ENCODE measurements at places on chromosomes 6 and 20.
A peak's percentile ranks its signal among the peaks of the same experiment; 100 is the strongest.

- no peak for DNase-seq
Observed at GRCh38 chr6:170271771-170272314, 19.0 kb downstream of the DLL1 start.

DNA sequence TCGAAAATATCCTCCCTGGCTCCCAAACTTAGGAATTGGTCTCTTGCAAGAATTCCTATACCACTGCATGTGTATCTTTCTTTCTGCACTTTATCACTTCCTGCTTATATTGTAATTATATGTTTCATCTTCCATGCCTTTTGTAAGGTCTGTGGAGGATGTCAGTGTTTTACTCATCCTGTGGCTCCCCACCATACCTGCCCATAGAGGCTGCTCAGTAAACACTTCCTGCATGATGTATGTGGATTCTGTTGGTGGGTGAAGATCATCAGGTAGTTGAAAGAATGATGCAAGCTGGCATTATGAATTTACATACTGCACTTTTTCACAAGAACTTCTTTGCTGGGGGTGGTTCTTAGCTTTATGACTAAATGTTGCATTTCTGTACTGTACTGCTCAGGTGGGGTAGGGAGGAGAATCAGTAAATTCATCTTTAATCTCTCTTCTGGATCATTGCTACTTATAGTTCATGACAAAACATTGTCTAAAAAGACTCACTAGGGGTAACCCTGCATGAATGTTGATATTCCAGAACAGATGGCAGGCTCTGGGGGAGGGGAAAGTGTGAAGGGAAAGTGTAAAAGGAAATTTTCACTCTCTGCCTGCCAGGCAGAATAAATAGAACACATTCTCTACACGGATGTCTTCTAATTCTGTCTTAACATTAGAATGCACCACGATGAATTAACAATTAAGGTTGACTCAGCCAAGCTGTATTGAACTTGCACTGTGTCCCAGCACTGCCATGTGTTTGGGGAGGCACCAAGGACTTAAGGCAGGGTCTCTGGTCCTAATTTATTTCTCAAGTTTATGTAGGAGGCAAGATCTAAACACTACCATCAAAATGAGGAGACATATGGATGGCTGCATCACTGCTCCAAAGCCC lies 36.0 kb upstream of the KLHL31 start:
- DNase-seq: no peak

DNA sequence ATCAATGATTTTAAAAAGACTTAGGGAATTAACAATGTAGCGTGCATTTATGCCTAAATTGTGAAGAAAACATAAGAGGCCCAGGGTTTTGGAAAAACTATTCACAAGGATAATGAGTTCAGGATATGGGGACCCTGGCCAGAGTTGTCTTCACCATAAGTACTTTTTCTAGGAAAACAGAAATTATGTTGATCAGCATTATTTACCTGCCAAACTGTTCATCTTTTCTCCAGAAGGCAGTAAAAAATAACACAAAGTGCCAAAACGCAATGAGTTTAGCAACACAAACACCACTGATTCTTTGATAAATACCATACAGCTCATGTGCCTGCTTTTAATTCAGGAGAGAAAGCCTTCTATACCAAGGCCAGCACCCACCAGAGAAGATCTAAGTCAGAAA lies 43.1 kb downstream of the SNAP25 start:
- DNase-seq: no peak

DNA sequence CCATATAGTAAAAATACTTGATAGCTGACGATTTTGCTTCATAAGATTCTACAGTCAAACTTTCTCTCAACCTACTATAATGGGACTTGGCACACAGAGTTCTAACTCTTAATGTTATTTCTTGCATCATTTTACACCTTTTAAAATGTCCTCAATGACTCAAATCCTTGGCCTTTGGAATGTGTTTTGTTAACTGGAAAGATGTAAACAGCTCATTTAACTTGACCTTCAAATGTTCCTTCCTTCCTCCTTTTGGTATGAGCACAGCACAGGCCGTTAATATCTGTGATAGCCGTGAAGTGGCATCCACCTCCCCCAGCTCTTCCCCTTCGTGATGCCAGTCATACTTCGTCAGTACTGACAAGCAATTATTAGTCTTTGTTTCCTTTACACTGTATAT lies 972.0 kb upstream of the CITED2 start:
- DNase-seq: peak; percentile 88

- no peak for DNase-seq
Observed at GRCh38 chr6:134103006-134103405, 50.6 kb upstream of the SLC2A12 start.

DNA sequence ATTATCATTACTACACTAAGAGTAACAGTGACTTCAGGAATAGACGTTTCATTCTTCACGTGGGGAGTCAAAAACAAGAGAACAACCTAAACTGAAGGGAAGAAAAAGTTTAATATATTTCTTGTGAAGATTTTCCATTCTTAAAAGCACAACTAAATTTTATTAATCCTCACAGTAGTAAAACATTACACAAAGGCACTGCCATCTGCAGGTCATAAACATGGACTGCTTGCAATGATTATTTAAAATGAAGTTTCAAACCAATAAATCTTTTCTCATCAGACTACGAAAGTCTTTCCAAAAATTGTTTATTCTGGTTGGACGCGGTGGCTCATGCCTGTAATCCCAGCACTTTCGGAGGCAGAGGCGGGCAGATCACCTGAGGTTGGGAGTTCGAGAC lies 2.6 kb downstream of the NCOA5 start:
- peak; percentile 25 for DNase-seq

GRCh38 chr20:22770241-22770800 lies 185.9 kb upstream of the FOXA2 start:
- no peak for DNase-seq

- DNase-seq: peak; percentile 71
Observed at GRCh38 chr6:144013486-144013909, 5.4 kb upstream of the PLAGL1 start.

GRCh38 chr6:111338843-111339242 lies 144.2 kb downstream of the REV3L start:
- DNase-seq: no peak

- DNase-seq: no peak
Observed at GRCh38 chr6:37761554-37762271, 57.8 kb upstream of the ZFAND3 start.

DNA sequence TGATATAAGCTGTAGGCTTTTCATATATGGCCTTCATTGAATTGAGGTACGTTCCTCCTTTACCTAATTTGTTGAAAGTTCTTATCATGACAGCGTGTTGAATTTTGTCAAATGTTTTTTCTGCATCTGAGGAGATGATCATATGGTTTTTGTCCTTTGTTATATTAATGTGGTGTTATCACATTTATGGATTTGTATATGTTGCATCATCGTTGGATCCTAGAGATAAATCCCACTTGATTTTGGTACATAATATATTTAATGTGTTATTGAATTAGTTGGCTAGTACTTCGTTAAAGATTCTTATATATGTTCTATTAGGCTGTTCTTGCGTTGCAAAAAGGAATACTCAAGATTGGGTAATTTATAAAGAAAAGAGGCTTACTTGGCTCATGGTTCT lies 8.6 kb upstream of the WFDC9 start:
- no peak for DNase-seq

GRCh38 chr20:37238935-37239451 lies 22.6 kb downstream of the GHRH start:
- no peak for DNase-seq

GRCh38 chr20:62732031-62732760 lies 23.6 kb downstream of the NTSR1 start:
- peak; percentile 12 for DNase-seq

DNA sequence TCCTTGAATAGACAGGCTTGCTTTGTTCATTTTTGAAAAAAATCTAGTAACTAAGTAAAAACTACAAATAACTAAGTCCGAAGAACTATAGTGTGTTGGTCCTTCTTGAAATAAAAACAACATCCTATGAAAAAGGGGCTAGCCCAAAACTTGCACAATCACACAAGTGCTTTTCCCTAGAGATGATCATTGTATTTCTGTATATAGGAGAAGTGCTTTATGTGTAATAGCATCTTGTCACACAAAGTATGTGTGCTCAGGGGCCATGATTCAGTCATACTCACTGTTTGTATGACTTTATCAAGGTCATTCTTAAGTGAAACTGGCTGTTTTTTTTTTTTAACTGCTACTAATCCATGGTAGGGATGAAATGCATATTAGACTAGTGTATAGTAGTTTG lies 179.8 kb downstream of the DTNBP1 start:
- no peak for DNase-seq

GRCh38 chr6:143000811-143001210 lies 55.8 kb upstream of the HIVEP2 start:
- no peak for DNase-seq

- DNase-seq: no peak
Observed at GRCh38 chr6:97732045-97732444, 449.0 kb upstream of the MMS22L start.

DNA sequence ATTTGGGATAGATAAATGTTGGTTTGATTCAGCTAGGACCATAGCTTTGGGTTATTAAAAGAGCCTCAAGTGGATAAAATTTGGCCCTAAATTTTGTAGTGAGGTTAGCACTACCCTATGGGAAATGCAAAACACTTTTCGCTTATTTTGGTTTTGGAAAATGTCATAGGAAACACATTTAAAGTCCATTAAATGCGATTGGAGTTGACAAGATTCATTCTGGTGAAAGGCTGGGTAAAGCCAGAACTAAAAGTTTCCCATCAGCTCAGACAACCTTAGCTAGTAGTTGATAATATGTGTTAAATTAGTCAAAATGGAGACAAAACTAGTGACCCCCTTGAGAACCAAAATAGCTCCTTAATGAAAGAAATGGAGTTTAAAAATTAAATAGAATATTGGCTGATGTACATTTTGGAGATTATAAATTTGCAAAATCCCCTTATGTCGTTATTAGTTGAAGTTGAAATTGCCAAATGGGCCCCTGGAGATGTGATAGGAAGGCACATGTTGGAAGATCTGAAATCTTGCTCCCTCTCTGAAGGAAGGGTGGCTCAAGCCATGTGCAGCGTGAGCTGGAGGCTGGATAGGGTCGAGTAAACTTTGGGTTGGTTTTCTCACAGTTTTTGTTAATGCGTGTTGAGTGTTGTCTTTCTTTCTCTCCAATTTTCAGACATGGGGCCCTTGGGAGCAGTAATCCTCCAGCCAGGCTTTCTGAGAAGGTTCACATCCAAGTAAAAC lies 72.8 kb downstream of the CD83 start:
- no peak for DNase-seq

GRCh38 chr6:121771937-121772720 lies 336.7 kb downstream of the GJA1 start:
- DNase-seq: no peak

DNA sequence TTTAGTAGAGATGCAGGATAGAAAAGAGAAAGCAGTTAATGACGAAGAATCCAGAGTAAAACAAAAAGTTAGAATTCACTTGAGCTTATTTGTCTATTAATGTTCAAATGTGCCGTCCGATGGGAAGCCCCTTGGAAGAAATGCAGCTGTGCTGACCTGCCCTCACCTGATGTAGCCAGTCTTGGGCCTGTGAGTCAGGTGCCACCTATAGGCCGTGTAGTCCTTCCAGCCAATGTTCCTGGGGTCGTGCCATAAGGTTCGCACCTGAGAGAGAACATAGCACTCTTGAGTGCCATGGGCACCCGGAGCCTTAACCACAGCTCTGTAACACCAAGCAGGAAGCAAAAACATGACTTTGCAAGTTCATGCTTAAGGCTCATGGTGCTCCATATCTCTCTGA lies 32.4 kb downstream of the THBS2 start:
- no peak for DNase-seq

- no peak for DNase-seq
Observed at GRCh38 chr6:131124336-131125071, 10.8 kb upstream of the AKAP7 start.

- no peak for DNase-seq
Observed at GRCh38 chr20:13223736-13224520, 2.9 kb downstream of the ISM1 start.

- peak; percentile 42 for DNase-seq
Observed at GRCh38 chr20:31968291-31969126, 558 bp downstream of the XKR7 start.

- DNase-seq: no peak
Observed at GRCh38 chr6:133314947-133315346, 73.8 kb downstream of the EYA4 start.

GRCh38 chr6:69392745-69393144 lies 404.1 kb downstream of the LMBRD1 start:
- no peak for DNase-seq

- DNase-seq: no peak
Observed at GRCh38 chr6:37331047-37331446, 22.7 kb upstream of the RNF8 start.

DNA sequence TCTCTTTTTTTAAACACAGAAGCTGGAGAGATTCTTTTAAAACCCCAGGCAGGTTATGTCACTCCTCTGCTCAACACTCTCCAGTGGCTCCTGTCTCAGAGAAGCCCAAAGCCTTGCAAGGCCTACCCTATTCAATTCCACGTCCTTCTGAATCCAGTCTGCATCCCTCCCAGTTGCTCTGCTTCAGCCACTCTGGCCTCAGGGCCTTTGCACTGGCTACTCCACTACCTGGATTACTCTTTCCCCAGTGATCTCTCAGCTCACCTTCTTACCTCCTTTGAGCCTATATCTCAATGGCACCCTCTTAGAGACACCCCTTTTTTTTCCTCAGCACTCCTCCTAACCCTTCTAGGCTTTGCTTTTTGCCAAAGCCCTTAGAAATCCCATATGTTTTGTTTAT lies 185.8 kb downstream of the CLIC5 start:
- no peak for DNase-seq

DNA sequence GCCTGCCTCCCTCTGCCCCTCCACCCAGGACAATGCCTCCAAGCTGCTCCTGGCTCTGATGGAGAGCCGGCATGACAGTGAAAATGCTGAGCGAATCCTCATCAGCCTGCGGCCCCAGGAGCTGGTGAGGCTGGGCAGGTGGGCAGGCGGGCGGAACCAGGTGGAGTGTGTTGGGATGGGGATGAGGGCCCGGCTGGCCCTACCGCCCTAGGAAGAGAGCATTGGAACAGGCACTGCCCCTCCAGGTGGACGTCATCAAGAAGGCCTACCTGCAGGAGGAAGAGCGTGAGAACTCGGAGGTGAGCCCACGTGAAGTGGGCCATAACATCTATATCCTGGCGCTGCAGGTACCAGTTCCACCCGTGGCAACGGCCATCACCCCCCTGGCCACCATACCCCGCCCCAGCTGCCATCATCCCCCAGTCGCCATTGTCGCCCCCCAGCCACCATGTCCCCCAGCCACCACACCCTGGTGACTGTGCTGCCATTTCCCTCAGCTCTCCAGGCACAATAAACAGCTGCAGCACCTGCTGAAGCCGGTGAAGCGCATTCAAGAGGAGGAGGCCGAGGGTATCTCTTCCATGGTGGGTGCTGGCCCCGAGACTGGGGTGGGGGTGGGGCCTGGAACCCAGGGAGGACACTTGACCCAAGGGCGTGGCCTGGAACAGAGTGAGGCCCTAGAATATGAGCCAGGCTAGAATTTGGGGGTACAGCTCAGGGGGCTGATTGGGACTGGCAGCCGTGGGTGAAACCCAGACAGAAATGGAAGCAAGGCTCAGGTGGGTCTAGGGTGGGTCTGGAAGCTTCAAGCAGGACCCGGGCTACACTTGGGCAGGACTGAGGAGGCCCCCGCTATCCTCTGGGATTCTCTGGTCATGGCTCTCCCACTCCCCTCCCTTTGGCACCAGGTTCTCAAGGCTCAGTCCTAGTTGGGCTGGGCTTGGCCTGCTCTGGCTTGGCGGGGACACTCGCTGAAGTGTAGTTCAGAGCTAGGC lies 24.2 kb downstream of the UQCC2 start:
- DNase-seq: no peak
